ENCODE measurements at places on chromosomes 2 and 18.

GRCh38 chr18:23422751-23423418 lies 30.2 kb upstream of the RIOK3 start:
- DNase-seq, result peak; percentile 46

DNA sequence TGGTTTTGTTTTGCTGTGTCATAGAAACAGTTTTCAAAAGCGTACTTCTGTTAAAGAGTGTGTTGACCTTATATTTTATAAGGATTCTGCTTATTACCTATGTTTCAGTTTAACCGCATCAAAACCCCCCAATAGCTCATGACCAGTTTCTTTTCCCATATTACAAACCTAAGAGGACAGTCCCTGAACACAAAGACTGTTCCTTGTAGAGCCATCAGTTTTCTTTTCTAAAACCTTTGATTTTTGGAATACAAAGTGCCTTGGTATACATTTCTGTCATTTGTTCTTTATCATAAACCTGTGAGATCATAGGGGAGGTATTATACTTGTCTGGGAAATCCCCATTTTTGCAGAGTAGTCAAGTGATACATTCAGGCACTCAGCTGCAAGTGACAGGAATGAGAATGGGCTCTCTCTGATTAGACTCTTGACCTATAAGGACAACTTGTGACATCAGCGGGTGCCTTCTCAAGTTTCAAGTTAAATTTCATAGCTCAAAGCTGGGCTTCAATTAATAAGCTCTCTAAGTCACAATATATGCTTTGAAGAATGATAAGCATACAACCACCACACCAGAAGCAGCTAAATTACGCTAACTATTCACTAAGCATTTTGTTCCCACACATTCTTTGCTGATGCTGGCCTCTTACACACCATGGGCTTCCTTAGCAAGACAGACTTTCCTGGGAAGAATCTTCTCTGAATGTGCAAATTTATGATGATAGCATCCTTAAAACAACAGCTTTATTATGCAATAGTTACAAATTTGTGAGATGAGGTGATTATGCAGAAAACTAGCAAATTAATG lies 97.5 kb upstream of the CD302 start:
- no peak for DNase-seq

- DNase-seq, result no peak
These were observed 180.0 kb upstream of the MMADHC start for GRCh38 chr2:149767516-149767974.

DNA sequence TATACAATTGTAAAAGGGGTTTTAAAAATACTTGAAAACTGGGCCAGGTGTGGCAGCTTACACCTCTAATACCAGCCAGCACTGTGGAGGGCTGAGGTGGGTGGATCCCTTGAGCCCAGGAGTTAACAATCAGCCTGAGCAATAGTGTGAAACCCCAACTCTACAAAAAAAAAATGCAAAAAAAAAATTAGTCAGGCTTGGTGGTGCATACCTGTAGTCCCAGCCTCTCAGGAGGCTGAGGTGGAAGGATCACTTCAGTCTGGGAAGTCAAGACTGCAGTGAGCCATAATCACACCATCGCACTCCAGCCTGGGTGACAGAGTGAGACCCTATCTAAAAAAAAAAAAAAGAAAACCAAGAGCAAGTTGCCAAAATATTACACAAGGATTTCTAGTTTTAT lies 182.7 kb downstream of the UBE2E3 start:
- no peak for DNase-seq

GRCh38 chr18:34548973-34549294 lies 161.2 kb upstream of the DTNA start:
- no peak for DNase-seq

- DNase-seq, result peak; percentile 69
These were observed 584 bp downstream of the C2orf72 start for GRCh38 chr2:231037731-231038482.

- DNase-seq, result no peak
These were observed 22.3 kb upstream of the CAVIN2 start for GRCh38 chr2:191869178-191869577.

DNA sequence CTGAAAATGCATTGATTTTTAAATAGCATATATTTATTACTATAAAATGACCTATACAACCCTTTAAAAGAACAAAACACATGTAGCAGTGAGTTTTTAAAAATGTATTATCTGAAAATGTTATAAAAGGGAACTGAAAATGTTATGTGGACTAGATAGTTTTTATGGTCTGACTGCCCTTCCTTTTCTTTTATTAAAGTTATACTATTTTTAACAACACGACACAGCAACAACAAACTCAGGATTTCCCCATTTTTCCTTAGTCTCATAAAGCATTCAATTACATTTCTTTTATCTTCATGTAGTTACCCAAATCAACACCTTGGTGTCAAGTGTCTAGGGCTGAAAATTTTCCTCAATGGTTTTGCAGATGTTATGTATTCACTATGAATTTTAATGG lies 132.8 kb upstream of the TMEFF2 start:
- DNase-seq, result no peak

GRCh38 chr2:64470766-64471295 lies 16.9 kb downstream of the LGALSL start:
- DNase-seq, result no peak

DNA sequence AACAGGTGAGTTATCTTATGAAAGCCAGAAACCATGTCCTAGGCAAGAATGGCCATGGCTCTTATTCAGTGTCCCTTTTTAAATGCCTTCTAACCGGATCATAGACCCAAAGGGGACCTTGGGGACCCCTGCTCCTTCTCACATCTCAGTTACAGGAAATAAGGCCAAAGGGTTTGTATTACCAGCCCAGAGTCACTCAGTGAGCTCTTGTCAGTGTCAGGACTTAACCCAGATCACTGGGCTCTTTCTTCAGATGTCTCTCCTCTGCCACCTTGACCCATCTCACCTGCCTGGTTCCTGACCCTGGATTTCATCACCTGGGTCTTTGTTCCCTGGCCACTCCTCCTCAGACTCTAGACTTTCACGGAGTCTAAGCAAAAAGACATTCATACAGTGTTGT lies 556.7 kb downstream of the CMPK2 start:
- no peak for DNase-seq

DNA sequence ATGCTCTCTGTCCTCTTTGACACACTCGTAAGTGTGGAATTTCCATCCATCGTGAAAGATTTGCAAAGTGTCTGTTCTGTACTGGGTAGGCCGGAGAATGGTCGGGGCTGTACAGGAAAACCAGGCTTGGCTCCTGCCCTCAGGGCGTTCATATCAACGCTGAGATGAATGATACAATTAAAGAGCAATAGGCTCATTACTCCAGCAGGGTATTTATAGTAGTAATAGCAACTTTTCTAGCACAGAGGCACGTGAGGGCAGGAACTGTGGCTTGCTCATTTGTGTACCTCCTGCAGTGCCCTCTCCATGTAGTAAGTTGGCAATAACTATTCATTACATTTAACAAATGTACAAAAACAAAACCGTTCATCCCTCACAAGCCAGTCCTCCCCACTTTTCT lies 5.3 kb upstream of the NCK2 start:
- DNase-seq, result no peak

GRCh38 chr2:221323513-221323912 lies 248.6 kb downstream of the EPHA4 start:
- no peak for DNase-seq

GRCh38 chr2:170846314-170846713 lies 29.6 kb downstream of the GAD1 start:
- no peak for DNase-seq

DNA sequence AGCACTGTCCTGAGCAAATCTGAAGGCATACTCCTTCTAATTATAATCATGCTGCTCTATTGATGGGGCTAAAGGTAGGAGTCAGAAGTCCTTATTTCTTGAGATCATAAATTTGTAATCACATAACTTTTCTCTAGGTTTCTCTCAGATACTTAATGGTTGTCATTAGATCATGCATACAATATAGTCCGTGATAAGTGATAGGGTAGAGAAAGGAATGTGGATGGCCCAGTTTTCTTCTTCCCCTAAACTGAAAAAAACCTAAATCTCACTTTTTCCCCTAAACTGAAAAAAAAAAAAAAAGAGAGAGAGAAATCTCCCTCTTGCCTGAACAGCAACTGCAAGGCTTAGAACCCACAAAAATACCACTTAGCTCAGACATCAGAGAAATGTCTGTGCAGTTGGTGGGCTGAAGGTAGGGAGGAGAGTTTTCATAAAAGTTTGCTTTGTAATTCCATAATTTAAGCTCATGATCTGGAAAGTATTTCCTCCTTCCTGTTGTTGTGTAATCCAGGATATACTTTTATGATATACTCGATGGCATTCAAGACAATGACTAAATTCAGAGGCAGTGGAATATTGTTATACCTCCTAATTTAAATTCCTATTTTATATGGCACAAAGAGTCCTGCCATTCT lies 79.3 kb upstream of the ITPRID2 start:
- DNase-seq, result no peak

- no peak for DNase-seq
These were observed 2.1 kb downstream of the MBP start for GRCh38 chr18:77130229-77131099.

GRCh38 chr18:3345452-3345851 lies 83.5 kb downstream of the MYL12B start:
- no peak for DNase-seq

DNA sequence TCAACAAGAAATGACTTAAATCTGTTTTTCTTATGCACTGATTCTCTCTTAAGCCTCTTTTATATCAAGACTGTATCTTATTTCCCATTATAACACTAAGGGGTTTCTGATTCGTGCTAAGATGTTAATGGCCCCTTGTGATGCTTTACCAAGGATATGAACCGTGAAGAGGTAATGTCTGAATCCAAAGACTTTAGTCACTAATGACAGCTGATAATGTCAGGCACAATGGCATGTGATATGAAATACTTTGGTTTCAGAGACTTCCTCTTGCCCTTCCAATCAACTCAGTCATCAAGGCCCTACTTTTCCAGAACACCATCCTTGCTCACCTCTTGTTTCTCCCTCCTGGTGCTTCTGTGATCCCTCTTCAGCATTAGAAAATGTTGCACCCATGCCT lies 262.8 kb downstream of the KCNE4 start:
- no peak for DNase-seq

- DNase-seq, result no peak
These were observed 2.4 kb upstream of the SMAD7 start for GRCh38 chr18:48953104-48953706.

- no peak for DNase-seq
These were observed 165.4 kb downstream of the CAPN13 start for GRCh38 chr2:30641765-30642345.

GRCh38 chr2:158513841-158514240 lies 57.1 kb downstream of the PKP4 start:
- DNase-seq, result no peak

- no peak for DNase-seq
These were observed 262.7 kb upstream of the EPAS1 start for GRCh38 chr2:46034535-46034934.

DNA sequence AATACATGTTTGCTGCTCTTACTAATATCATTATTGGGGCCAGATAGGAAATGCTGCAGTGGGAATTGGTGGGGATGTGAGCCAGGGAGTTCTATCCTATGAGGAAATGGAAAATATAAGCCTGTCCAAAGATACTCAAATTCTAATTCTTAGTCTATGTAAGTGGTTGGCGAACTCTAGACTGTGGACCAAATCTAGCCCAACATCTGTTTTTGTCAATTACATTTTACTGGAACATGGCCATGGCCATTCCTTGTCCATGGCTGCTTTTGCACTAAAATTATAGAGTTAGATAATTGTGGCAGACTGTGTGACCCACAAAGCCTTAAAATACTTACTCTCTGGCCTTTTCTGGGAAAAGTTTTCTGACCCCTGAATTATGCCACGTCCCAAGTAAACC lies 113.3 kb downstream of the MGAT5 start:
- DNase-seq, result no peak

DNA sequence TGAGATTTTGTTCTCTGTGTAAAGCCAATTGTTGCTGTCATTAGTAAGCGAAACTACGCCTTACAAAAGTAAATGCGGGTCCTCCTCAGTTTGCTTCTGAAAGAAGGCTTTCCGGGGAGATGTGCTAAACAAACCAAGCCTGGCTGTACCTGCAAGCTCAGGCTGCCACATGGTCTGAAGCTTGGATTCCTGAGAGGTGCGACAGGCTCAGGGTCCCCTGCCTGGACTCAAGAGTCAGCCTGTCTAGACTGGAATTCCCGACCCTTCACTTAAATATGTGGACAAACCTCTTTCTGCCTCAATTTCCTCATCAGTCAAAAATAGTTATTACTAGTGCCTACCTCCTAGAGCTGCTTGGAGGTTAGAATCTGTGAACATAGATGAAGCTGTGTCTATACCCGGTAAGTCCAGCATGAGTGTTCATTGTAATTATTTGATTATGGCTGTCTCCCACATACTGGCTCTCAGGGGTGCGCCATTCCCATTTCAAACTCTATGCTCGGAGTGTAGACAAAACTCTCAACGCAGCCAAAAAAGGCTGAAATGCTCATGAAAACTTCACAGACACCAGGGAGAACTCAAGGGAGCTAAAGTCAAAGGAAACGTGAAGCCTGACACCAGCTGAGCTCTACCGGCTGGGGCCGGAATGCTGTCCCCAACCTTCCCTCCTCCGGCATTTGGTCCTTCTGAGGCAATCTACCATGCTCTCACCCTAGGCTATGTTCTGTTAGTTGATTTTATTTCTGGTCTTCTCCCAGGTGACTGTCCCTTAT lies 31.4 kb downstream of the SOWAHC start:
- no peak for DNase-seq

GRCh38 chr18:12346240-12346565 lies 30.8 kb downstream of the AFG3L2 start:
- no peak for DNase-seq

DNA sequence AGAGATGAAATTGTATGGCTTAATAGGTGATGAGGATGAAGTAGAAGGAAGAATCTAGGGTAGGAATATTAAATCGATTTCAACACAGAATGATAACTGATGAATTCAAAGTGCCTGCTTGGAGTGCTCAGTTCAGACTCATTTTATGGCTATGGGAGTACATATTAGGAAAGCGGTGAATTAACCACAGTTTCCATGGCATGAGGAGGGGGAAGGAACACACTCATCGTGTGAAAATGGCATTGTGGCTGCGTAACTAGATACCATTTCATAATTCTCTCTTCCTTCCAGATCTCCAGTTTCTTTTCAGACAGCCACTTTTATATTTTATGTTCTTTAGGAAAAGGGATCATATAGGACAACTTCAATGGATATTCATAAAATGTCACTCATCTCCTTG lies 232.3 kb upstream of the KCNJ3 start:
- DNase-seq, result no peak

- DNase-seq, result no peak
These were observed 4.9 kb downstream of the DAW1 start for GRCh38 chr2:227876300-227876801.

DNA sequence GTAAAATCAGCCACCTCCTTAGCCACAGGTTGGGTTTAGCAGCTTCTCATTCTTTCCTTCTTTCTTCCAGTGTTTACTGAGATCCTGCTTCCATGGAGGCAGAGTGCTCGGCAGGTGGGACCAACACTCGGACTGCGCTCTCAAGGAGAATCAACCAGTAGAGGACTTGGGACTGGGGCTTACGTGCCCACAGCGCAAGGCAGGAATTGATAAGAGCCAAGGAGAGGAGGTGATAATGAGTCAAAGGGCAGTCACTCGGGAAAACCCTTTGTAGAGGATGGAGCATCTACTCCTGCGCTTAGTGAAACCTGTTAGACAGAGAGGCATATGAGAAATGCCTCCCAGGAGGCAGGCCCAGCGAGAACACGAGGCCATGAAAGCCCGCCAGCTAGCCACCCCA lies 2.9 kb upstream of the MRO start:
- DNase-seq, result no peak
